ENCODE measurements at places on chromosomes 7 and 10. TPM values are rescaled to one million over a fixed set of nuclear protein-coding genes. Genes with fewer than 3 reads are reported as not detected.

- DNase-seq, result no peak
Observed at GRCh38 chr10:79387466-79387973, 40.3 kb downstream of the PPIF start.

DNA sequence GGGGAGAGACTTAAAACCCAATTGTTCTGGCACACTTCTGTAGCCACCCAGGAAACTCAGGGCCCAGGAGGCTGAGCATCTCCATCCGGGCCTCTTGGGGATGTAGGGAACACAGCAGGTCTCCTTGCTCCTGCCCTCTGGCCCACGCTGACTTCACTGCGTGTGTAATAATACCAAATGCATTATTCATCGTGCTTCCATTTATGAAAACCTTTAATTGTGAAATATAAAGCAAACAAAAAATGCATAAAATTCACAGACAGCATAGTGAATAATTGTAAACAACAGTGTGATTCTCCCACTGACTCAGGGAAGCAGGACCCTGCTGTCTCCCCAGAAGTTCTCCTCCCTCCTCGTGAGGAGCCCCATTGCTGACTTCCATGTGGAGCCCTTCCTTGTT, 70.3 kb upstream of the SHH start:
- DNase-seq, result no peak

THSD7A gene
- total RNA-seq, result 2.8 TPM

DNA sequence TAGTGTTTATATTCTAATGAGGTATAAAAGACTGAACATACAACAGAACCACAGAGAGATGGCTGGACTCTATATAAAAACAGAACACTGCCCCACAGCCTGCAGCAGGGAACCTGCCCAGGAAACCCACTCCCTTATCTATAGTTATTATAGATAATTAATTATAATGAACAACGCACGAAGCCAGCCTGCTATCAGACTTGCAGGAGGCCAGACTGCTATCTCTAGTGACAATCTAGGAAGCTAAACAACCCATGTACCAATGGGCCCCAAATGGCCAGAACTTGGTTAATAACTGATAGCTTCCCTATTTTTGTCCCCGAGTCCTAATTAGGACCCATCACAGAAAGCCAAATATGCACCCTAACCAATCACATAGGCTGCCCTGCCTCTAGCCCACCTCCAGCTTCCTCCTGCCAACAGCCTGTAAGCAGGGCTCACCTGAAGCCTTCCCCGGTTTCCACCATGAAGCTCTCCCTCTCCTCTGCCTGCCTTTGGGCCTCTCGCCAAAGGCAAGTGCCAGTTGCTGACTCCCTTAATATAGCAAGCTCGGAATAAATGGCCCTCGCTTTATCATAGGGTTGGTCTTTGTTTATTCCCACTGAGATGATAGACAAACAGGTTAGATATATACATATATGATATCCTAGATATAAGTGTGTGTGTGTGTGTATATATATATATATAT, 74.5 kb downstream of the SYPL1 start:
- DNase-seq, result no peak

CPXM2 gene
- total RNA-seq, result 150 TPM

GRCh38 chr10:117005026-117005526, at the start of gene SHTN1:
SHTN1 (minus strand) TSS chr10:117005187; CDS start chr10:117005079, 108 bp downstream.
- DNase-seq, result no peak

- no peak for DNase-seq
Observed at GRCh38 chr10:113422371-113422770, 130.5 kb upstream of the HABP2 start.

- DNase-seq, result no peak
Observed at GRCh38 chr7:111516612-111517011, 45.7 kb downstream of the IMMP2L start.

DNA sequence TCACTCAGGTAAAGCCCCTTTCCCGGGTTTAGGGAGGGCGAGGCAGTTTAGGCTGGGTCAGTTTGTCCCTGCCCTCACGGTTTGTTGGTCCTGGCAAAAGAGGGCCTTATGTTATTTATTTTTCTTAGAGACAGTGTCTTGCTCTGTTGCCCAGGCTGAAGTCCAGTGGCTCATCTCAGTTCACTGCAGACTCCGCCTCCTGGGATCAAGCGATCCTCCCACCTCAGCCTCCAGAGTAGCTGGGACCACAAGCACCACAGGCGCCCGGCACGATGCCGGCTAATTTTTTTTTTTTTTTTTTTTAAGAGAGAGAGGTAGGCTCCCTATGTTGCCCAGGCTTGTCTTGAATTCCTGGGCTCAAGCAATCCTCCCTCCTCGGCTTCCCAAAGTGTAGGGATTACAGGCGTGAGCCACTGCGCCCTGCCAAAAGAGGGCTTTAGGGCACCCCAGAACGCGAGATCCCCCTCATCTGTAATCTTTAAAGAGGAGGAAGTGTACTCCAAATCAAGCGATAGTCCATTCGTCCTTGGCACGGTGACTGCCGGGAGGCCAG, 626 bp upstream of the BMS1 start:
- DNase-seq, result no peak

Data from esophagus muscularis mucosa (tissue), 4 donors.